ENCODE measurements at places on chromosomes 16 and 17.

DNA sequence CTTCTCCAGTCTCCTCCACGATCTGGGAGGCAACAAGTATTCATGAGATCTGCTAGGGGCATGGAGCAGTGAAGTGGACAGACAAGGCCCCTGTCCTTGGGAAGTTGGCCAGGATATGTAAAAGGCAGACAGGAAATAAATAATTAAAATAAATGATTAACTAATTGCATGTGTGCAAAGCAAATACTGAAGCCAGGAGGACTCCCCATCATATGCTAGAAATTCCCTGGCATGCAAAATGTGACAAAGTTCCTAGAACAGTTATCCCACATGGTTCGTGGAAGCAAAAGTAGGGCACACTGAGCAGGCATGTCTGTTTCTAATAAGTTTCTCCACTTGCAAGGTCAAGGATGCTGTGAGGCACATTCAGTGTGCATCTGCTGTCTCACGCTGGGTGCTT lies 86.8 kb downstream of the CDYL2 start:
- no peak for DNase-seq

- no peak for DNase-seq
Measured at GRCh38 chr16:30368792-30369090, 1.6 kb downstream of the TBC1D10B start.

DNA sequence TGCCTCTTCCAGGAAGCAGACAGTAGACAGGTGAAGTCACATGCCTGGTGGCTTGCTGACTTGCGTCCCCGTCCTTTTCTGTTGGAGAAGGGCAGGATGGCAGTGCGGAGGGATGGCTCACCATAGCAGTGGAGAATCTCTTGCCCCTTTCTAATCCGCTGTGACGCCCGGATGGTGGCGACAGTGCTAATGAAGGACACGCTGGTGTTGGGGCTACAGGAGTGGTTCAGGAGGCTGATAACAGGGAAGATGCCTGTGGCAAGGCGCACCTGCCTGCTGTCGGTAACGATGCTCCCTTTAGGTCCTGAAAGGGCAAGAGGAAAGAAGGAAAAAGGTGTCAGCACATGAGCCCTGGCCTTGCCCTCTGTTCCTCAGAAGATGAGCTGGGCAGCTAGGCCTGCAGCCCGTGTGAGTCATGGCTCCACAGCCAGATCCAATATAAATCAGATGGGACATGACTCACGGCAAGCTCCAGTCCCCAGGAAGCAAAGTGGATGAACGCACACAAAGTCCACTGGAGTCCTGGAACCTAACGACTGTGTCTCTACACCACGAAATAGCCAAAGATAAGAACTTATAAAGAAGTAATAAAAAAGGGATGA lies 25.5 kb downstream of the SERPINF1 start:
- no peak for DNase-seq

- DNase-seq = no peak
Measured at GRCh38 chr17:42181851-42182207, 887 bp upstream of the KCNH4 start.

GRCh38 chr16:30736995-30737793 lies 11.0 kb upstream of the PHKG2 start:
- DNase-seq = no peak

- DNase-seq = no peak
Measured at GRCh38 chr16:86653285-86654006, 75.1 kb downstream of the FOXL1 start.

- DNase-seq = no peak
Measured at GRCh38 chr16:77898671-77899211, 110.4 kb downstream of the VAT1L start.

Measured in left renal pelvis (tissue), 4 donors.